ENCODE measurements at places on chromosomes 3 and 15. TPM values are rescaled to one million over a fixed set of nuclear protein-coding genes. Genes with fewer than 3 reads are reported as not detected.
A peak's percentile ranks its signal among the peaks of the same experiment; 100 is the strongest.

DNA sequence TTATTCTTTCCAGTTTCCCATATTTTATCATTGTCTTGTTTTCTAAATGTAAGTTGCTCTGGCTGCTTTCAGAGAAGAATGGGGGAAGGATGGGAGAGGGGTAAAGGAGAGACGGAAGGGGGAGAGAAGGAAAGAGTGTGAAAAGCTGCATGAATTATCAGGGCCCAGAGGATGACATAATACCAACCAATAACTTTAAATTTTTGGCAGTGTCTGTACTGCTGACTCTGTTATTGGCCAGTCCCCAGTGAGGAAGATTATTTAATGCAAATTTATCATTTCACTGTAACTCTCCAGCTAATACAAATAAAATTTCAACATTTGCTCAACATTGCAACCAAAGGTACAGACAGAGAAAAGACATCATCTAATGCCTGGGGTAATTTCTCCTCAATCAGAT lies 551.7 kb upstream of the CFAP20DC start:
- no peak for DNase-seq

- no peak for DNase-seq
These were observed 48.7 kb downstream of the BCHE start for GRCh38 chr3:165788531-165788930.

DNA sequence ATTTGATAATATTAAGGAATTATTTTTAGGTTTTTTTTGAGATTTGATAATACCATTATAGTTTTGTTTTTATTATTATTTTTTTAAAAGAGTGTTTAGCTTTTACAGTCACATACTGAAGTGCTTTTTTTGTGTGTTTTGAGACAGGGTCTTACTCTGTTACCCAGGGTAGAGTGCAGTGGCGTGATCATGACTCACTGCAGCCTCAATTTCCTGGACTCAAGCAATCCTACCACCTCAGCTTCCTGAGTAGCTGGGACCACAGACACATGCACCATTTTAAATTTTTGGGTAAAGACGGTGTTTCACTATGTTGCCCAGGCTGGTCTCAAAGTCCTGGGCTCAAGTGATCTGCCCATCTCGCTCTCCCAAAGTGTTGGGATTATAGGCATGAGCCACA lies 73.0 kb downstream of the SUMF1 start:
- DNase-seq = no peak

The CHRNA7 gene
- total RNA-seq = 39.7 TPM

DNA sequence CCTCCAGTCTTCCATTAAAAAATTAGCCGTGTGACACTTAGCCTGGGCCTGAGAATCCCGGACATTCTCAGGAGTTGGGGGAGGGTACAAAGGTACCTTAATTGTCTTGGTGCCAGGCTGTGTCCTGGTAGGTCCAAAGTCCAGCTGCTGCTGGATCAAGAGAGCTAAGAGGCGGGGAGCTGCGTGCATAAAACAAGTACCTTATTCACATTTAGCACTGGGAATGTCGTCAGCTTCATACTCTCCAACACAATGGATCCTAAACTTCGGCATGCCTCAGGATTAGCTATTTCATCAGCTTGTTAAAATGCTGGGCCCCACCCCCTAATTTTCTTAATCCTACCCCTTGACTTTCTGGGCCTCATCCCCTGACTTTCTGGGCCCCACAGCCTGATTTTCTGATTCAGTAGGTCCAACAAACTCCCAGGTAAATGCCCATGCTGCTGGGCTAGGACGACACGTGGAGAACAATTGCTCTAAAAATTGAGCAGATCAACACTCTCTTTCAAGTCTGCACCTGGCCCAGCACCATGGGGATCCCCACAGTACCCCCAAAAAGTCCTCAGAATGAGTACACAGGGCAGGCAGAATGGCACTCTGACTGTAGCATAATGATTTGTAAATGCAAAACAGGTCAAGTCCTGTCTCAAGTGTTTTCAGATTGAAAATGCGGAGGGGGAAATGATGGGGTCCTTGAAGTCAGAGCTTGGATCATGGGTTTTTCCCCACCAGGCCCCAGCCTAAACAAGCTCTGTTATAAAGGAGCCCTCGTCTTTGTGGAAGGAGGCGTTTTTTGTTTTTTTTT lies 5.6 kb upstream of the AEN start:
- DNase-seq = peak; percentile 77

The KIF7 gene
- total RNA-seq = 13.9 TPM

DNA sequence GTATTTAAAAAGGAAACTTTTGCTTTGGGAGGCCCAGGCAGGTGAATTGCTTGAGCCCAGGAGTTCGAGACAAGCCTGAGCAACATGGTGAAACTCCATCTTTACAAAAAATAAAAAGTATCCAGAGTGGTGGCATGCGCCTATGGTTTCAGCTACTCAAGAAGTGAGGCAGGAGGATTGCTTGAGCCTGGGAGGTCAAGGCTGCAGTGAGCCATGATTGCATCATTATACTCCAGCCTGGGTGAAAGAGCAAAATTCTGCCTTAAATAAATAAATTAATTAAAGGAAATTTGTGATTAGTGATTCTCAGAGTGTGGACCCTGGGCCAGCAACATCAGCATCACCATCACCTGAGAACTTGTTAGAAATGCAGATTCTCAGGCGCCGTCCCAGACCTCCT lies 9.9 kb upstream of the COMMD4 start:
- DNase-seq = no peak

DNA sequence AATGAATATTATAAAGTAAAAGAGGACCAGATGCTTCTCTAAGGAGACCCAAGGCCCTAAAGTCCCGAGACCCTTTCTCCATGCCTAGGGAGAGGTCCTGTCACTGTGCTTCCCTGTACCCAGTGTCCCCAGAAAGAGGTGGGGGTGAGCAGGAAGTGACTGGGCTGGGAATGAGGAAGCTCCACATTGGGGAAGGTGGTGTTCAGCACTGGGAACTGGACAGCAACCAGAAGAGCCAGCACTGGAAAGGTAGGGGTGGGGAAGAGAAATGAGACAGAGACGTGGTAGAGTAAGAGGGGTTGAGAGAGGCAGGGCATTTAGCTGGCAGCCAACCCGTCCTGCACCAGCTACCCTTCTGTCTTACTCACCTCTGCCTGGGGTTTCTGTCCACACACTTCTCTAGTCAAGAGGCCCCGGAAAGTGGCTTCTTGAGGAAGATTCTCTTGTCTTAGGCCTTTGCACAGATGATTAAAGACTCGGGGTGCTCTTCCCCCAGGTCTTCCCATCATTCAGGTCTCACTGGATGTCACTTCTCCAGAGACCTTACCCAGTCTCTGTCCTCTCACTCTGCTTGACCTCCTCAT lies 12.2 kb downstream of the RRP9 start:
- DNase-seq = no peak

DNA sequence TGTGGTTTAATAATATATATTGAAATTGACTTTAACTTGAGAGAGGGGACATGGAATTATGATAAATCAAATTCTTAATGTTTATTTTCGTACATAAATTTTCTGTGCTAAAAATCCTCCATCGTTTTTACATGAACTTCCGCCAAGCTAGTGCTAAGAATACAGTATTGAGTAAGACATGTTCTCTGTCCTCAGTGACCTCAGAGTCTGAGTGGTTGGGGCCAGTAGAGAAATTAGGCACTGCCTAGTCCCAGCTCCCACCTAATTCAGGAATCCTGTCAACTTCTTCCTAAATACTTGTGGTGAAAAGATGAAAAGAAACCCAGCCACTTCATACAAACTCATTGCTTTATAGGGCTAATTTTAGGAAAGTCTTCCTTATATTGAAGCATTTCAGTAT lies 110.3 kb downstream of the PPP2R3A start:
- DNase-seq = no peak

DNA sequence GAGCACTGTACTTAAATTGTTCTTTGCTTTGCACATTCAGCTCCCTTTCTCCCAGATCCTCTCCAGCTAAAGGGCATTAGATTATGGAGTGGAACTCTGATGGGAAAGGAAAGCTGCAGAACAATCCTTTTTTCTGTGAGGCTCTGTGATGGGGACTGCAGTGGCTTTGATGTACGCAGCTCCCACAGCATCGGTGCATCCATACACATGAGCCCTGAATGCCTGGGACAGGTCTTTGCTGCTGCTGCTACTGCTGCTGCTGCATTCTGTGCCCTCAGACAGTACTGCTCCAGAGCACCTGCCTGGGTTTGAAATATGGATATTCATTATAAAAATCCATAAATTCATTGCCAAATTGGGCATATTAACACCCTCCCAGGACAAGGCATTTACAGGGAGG lies 164.4 kb downstream of the WDR76 start:
- no peak for DNase-seq

The CASR gene
- total RNA-seq = not detected

DNA sequence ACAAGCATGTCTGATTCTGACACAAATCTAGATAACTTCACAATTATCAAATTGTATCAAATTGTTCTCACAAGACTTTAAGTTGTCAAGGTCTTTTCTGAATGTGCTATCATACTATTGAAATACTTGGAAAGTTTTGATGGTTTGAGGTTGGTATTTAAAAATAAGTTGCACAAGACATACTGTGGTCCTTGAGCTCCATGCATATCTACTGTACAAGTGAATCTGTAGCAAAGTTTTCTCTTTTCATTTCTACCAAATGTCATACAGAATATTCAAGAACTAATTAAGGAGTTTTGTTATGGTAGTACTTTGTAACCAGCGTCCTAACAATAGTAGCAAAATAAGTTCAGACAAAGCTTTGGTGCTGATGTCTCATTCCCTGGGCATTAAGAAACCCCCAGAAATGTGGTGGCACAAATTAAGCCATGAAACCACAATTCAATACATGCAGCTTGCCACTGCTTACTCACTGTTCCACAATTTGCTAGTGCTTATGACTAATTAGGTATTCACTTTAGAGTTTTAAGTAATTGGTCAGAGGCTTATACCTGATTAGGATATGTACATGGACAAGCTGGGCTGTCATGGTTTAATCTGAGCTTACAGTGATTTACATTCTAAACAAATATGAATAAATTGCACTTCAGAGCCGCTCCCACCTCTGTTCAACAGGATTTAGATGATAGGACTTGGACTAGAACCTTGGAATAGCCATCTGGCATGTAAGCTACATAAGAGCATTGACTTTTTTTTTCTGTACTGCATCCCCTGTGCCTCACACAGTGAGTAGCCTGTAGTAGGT lies 8.8 kb downstream of the TBC1D23 start:
- DNase-seq = no peak

The PSTPIP1 gene
- 75.4 TPM for total RNA-seq

DNA sequence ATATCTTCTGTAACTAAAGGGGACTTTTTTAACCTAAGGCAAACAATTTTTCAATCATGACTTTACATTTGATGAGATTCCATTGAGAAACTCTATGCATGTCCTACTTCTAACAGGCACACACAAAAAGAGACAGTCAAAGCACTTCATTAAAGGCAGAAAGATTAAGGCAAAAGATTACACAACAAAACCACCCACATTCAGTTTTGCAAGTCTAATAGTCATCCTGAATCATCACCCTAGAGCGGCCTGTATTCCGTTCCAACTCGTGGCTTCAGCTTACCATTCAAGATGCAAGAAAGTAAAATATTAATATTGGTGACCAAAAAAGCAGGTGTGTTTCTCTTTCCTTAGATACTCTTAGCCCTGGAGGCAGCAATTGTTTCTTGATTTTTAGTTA lies 205.9 kb downstream of the P3H2 start:
- no peak for DNase-seq

The GRK7 gene
- 0.29 TPM for total RNA-seq

DNA sequence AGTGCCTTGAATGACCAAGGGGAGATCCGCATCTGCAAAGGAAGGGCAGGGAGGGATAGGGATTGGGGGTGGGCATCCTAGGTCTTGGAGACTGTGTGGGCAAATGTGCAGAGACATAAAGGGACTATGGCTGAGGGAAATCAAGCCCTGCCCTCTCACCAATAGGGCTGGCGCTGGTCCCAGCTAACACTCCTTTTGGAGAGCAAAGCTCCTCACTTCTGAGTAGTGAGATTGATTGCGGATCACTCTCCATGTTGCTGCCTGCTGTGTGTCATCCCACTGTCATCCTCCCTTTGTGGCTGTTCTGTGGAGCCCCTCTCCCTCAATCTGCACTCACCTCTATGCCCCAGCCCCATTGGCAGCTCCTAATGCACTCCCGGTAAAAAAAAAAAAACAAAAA lies 2.2 kb upstream of the CELSR3 start:
- DNase-seq = peak; percentile 18

DNA sequence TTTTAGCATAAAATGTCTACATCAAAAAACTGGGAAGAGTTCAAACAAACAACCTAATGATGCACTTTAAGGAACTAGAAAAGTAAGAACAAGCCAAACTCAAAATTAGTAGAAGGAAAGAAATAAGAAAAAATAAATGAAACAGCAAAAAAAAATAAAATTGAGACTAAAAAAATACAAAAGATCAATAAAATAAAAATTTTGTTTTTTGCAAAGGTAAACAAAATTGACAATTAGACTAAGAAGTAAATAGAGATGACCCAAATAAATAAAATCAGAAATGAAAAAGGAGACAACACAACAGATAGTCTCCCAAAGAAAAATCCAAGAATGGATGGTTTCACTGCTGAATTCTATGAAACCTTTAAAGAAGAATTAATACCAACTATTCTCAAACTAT lies 89.6 kb upstream of the MME start:
- no peak for DNase-seq

The NANOGP8 gene
- not detected for total RNA-seq

GRCh38 chr15:57190208-57190607 lies 186.1 kb upstream of the CGNL1 start:
- no peak for DNase-seq

The UBXN7 gene
- total RNA-seq = 39.3 TPM

DNA sequence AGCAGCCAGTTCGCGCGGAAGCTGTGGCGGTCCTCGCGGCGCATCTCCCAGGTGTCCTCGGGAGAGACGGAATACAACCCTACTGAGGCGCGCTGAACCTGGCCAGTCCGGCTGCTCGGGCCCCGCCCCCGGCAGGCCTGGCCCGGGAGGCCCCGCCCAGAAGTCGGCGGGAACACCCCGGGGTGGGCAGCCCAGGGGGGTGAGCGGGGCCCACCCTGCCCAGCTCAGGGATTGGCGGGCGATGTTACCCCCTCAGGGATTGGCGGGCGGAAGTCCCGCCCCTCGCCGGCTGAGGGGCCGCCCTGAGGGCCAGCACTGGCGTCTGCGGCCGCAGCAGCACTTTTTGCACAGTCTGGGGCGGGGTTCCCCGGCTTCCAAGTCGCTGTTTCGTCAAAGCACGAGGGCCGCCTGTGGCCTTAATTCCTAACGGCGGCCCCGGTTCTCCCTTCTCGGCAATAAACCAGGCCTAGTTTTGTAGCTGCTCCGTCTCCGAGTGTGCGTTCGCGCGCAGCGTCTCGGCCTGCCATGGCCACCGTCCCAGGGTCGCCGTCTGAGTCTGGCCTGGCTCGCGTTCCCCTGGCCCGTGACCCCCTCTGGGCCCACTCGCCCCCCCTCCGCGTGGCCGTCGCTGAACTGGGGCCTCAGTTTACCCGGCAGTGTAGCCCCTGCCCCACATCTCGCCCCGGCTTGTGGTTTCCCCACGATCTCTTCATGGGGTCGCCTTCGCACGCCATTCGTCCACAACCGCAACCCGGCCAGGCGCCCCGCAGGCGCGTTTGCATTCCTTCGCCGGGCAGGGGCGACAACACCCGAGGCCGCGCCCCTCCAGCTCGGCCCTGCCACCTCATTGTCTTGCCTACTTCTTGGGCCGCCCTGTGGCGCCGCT lies 30.0 kb downstream of the NBEAL2 start:
- DNase-seq = peak; percentile 77
